ENCODE measurements at places on chromosomes 12 and 14. TPM values are rescaled to one million over a fixed set of nuclear protein-coding genes. Genes with fewer than 3 reads are reported as not detected.

Gene GRIN2B
- total RNA-seq: 0.02 TPM

Gene FLRT2
- 69.6 TPM for total RNA-seq

Gene EXOC3L4
- 0.81 TPM for total RNA-seq

Gene CFAP54
- total RNA-seq: 0.15 TPM

Gene LRRC10
- total RNA-seq: not detected

Gene RHEBL1
- total RNA-seq: 2.3 TPM

Gene TECPR2
- 24.5 TPM for total RNA-seq

Gene FGD4
- 105 TPM for total RNA-seq

Gene SLC25A21
- 0.91 TPM for total RNA-seq

All from glutamatergic neuron (in vitro differentiated cells).